ENCODE measurements at places on chromosomes 7 and 10.
A peak's percentile ranks its signal among the peaks of the same experiment; 100 is the strongest.

GRCh38 chr7:99325592-99326407 is at the start of gene ARPC1A:
ARPC1A (plus strand) TSS chr7:99325898; CDS start chr7:99333354, 7,456 bp downstream.
- DNase-seq, result peak; percentile 91

- DNase-seq, result no peak
Observed at GRCh38 chr7:65951837-65952578, 30.0 kb downstream of the GUSB start.

DNA sequence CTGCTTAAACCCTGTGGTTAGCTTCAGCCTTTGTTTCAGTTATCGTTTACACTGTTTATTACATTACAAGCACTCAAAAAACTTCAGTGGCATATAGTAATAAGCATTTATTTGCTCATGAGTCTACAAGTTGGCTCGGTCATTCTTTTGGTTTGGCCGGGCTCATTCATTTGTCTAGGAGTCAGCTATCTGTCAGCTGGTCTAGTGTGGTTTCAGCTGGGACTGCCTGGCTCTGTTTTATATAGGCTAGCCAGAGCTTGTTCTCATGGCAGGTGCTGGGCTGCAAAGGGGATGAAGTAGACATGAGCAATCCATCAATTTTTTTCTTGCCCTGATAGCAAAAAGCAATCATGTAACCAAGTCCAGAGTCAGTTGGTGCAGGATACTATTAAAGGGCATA is 103.6 kb downstream of the MKLN1 start:
- DNase-seq, result peak; percentile 8

GRCh38 chr10:10233229-10233628 is 784.4 kb upstream of the CELF2 start:
- no peak for DNase-seq

- DNase-seq, result peak; percentile 63
Observed at GRCh38 chr7:132077971-132078685, 498.1 kb downstream of the PLXNA4 start.

- DNase-seq, result no peak
Observed at GRCh38 chr10:11411926-11412545, 199.4 kb downstream of the USP6NL start.

DNA sequence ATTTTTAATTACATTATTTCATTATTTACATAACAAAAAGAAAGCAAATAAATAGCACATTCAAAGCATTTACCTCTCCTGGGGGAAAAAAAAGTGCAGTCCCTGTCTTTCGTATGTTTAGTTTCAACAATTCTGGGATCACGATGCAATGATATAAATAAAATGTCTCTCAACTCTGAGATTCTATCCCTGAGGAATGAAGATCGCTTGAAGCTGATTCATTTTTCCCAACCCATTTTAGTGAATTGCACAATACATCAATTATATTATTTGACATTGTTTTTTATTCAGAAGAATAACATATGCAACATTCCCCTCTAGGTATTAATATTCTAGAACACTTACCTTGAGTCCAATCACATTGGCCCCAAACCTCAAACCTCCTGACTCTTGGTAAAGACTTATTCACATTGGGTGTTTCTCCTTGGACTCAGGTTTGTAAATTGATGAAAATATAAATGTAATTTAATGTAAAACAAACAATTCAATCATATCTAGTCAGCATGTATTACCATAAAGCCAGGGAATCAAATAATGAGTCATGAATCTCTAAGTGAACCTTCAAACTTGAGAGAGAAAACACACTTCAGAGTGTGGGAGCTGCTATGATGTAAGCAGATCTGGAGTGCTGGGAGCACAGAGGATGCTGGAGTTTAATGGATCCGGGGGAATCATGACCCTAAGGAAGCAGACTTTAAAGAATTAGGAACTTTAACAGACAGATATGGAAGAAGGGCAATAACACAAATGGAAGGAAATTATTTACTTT is 5.3 kb upstream of the SCIN start:
- no peak for DNase-seq

- no peak for DNase-seq
Observed at GRCh38 chr10:132687181-132687892, 98.6 kb downstream of the NKX6-2 start.

DNA sequence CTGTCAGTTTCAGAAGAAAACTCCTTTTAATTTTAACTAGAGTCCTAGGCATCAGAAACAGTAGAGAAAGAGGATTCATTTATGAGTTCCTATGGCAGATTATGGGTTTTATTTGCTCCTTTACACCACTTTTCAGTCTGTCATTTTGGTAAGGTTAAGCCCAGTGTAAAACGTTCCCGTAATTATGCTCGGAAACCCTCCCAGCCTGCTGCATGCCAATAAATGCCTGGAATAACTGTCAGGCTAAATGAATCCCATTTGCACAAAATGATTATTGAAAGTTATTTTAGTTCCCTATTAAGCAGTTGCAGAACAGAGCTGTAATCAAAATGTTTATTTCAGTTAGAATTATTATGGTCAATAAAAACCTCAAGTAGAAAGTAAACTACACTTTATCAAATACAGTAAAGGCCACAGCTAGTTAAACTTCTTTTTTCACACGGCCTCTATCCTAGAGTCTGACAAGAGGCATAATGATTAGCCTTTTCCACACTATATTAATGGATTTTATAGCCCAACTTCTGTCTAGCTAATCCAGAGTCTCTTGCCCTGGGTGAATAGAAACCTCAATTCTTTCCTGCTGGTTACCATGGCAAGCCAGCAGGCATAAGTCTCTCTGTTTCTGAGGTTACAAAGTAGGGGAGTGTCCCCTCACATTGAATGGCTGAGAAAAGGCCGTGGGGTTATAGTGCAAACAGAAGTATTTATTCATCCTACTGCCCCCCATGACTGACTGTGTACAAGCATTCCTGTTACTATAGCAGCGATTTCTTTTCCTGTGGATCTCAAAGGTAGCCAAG is 80.8 kb upstream of the NPVF start:
- DNase-seq, result no peak

DNA sequence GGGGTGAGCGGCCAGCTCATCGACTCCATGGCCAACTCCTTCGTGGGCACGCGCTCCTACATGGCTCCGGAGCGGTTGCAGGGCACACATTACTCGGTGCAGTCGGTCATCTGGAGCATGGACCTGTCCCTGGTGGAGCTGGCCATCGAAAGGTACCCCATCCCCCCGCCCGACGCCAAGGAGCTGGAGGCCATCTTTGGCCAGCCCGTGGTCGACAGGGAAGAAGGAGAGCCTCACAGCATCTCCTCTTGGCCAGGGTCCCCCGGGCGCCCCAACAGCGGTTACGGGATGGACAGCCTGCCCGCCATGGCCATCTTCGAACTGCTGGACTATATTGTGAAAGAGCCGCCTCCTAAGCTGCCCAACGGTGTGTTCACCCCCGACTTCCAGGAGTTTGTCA is 17.4 kb upstream of the TSPAN33 start:
- no peak for DNase-seq

DNA sequence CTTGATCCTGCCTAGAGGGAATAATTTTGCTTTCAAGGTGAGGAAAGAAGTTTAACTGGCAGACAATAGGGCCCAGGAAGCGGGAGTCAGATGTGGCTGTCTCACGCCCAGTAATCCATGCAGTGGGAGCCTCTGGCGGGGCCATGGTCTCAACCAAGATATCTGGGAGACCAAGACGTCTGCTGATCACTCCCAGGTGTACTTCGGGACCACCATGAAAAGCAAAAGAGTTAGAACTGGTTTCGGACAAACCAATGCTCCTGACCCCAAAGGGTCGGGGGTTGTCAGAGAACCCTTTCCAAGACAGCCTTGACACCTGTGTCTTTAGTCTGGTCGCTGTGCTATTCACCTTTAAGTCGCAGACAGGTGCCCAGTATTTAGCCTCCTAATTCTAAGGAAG is 256.9 kb upstream of the MBL2 start:
- no peak for DNase-seq

- DNase-seq, result peak; percentile 29
Observed at GRCh38 chr10:78443900-78444571, 410.4 kb downstream of the RPS24 start.

GRCh38 chr10:11823989-11824346 is 812 bp downstream of the PROSER2 start:
- DNase-seq, result peak; percentile 4

DNA sequence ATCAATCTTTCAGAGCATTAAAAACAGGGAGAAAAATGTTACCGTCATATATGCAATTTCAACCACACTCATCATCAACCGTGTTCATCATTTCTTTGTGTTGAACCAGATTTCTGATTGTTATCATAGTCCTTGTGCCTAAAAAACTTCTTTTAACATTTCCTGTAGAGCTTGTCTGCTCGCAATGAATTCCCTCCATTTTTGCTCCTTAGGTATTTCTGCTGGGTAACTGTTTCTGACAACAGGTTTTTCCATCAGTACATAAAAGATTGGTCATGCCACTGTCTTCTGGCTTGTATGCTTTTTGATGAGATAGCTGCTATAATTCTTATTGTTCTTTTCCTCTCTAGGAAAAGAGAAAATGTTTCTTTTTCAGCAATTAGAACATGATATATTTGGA is 8.6 kb upstream of the RBM33 start:
- DNase-seq, result no peak

DNA sequence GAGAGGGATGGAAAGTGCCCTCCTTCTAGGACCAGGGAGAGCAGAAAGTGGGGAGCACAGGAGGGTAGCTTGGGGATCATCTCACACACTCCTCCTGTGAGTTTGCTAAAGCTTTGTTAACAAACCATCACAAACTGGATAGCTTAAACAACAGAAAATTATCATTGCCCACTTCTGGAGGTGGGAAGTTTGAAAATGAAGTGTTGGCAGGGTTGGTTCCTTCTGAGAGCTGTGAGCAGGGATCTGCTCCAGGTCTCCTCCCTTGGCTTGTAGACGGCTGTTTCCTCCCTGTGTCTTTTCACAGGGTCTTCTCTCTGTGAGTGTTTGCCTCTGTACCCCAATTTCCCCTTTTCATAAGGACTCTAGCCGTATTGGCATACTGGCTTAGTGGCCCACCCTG is 32.0 kb upstream of the CXCL12 start:
- no peak for DNase-seq

DNA sequence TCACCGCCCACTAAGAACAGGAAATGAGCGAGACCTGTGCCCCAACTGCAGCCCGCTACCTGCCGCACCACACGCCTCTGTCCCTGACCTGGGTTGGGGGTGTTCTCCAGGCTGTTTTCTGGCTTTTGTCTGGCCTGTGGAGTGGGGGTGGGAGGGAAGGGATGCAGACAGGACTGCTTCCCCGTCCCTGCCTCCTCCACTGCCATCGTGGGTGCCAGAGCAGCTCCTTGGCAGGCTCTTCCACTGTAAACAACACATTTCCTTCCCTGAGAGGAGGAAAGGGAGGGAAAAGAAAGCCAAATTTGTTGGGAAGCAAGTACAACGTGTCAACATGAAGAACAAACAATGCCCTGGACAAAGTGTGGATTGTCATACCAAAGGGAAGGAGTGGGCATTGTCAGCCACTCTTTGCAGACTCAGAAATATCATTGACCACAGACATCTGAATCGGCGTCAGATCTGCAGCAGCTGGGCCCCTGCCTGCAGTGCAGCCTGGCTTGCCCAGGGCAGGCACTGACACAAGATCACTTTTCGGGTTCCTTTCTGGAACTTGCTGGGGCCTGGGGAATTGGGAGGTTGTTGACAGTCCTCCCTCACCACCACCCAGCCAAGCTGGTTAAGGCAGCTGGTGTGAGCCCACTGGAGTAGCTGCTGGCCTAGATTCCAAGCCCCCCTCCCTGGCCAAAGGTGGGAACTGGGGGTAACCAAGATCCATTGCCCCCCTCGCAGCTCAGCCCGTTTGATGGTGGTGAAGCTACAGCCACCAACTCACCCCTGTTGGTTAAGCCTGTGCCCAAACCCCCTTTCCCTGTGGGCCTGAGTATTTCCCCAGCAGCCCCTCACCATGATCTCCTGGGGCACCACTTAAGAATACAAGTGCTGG is 22.6 kb upstream of the TRIM8 start:
- DNase-seq, result no peak

DNA sequence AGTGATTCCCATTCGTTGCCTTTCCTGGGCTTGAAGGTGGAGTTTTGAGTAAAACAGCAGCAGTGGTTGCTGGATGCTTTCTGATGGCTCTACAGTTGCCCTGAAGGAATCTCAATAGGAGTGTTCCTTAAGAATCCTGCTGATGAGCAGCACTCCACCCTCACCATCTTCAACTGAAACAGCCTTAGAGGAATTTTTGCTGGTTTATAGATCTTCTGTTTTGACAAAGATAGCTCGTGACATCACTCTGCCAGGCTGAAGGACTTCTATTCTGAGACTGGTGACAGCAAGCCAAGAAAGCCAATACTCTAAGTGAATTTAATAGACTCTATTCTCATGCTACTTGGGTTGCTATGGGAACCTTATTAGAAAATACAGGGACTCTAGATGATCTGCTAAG is 1014.7 kb downstream of the NRG3 start:
- no peak for DNase-seq

DNA sequence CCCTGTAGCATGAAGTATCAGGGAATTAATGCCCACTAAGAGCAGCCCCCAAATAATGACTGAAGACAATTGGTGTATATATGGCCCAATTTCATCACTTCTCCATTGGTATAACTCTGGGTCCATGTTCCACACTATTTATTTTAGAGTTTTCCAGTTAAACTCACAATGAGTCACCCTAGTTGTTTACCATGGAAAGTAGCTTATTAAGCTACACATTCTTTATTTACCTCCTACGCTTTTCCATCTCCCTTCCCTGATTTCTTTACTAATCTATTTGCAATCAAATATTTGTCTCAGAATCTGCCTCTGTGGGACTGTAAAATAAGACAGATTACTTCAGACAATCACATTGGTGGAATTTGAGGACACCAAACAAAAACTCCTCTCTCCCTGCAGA is 655.6 kb downstream of the SORCS1 start:
- no peak for DNase-seq

DNA sequence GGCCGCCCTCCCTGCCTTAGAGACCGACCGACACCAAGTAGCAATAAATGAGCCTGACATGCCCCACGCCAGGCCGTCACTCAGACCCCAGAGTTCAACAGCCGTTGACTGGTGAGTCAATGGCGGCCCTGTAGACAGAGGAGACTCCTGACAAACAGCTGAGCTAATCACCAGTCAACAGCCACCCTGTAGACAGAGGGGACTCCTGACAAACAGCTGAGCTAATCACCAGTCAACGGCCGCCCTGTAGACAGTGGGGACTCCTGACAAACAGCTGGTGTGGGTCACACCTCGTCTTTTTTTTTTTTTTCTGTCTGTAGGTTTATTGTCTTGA is 16.9 kb upstream of the KNDC1 start:
- DNase-seq, result no peak

DNA sequence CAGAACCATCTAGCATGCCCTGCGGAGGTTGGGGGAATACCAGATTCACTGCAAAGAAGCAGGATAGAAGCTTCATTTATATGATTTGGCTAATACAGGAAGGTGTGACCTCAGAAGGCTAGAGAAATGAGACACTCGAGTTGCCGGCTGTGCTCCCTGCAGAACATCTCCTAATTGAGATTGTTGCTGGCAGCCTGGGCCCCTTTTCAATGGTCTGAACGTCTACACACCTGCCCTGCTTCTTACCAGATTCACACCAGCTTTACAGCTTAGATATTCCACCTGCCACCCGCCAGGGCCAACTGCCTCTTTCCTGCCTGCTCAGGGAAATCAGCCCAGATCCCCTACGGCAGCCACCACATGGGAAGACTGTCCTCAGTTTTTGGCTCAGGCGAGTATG is 475.3 kb upstream of the AUTS2 start:
- no peak for DNase-seq

- DNase-seq, result peak; percentile 92
Observed at GRCh38 chr10:88281592-88282347, 301.3 kb downstream of the RNLS start.

Measured in fibroblast of skin of abdomen (primary cell).